ENCODE measurements at places on chromosomes 13 and 19. TPM values are rescaled to one million over a fixed set of nuclear protein-coding genes. Genes with fewer than 3 reads are reported as not detected.

The SULT2A1 gene
- total RNA-seq: not detected

The IGFL3 gene
- total RNA-seq: not detected

The CLDND2 gene
- not detected for total RNA-seq

The BRCA2 gene
- total RNA-seq: 1.1 TPM

The ZNF260 gene
- total RNA-seq: 11.9 TPM

The RNF225 gene
- total RNA-seq: not detected
